Bone marrow (tissue), 2 donors: ENCODE measurements at places on chromosomes 11 and 22.

DNA sequence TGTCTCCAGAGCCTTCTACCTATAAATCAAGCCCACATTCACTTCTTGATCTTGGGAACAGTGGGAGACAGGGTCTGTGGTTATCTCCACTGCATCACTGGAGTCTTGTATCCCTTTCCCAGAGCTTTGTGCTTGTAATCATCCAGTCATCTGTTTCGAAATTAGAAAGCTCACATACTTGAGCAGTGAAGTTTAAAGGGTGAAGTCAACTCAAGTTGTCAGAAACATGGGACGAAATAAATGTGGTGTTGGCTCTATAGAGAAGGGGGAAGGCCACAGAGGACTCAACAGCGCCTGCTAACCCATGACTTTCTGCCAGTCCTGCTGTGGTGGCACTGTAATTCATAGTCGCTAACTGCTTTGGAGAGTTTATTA is 197.5 kb downstream of the DBX1 start:
- no peak for DNase-seq

GRCh38 chr22:46869831-46870441 is 107.5 kb downstream of the TBC1D22A start:
- no peak for DNase-seq

DNA sequence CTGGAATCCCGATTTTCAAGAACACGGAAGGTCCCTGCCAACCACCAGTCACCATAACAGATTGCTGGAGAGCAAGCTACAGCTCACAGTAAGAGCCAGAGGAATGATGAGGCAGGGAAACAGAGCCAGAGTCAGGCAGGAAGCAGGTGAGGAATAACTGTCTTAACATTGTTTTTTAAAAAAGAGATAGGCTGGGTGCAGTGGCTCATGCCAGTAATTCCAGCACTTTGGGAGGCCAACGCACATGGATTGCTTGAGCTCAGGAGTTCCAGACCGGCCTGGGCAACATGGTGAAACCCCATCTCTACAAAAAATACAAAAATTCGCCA is 13.5 kb upstream of the CASTOR1 start:
- no peak for DNase-seq

- DNase-seq: no peak
These were observed 19.4 kb downstream of the EHF start for GRCh38 chr11:34640050-34640923.

DNA sequence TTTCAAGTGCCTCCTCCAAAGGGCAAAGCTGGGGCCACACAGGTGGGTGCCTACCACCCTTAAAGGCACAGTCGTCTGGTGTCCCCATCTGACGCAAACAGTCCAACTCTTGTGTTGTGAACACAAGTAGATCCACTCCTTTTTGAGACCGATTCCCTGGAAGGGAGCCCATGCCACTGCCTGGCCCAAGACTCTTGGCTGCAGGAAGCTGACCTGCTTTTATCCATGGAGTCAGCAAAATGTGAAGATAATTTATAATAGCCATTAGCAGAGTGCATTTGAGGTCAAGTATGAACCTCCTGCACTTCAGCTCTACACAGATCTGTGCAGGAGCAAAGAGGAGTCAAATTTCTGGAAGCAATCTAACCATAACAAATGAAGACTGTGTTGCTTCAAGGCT is 68.5 kb downstream of the ADM start:
- no peak for DNase-seq

DNA sequence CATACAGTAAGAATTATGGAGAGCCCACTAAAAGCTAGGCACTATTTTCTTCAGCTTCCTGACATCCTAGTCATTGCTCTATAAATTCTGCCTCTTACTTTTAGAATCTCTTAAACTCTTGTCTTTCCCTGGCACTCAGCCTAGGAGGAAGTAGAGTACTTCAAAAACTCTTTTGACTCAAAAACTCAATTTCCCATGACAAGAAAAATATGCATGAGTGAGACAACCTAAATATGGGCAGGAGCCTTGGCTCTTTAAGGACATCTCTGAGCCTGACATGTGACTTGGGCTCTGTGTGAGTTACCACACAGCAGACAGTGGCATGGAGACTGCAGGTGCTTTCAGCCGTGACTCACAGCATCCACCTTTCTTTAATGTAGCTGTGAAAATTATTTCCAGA is 97.5 kb upstream of the CCDC179 start:
- no peak for DNase-seq

- no peak for DNase-seq
These were observed 23.7 kb downstream of the FAM227A start for GRCh38 chr22:38632528-38632927.

- no peak for DNase-seq
These were observed 17.0 kb downstream of the THY1 start for GRCh38 chr11:119406005-119406404.

DNA sequence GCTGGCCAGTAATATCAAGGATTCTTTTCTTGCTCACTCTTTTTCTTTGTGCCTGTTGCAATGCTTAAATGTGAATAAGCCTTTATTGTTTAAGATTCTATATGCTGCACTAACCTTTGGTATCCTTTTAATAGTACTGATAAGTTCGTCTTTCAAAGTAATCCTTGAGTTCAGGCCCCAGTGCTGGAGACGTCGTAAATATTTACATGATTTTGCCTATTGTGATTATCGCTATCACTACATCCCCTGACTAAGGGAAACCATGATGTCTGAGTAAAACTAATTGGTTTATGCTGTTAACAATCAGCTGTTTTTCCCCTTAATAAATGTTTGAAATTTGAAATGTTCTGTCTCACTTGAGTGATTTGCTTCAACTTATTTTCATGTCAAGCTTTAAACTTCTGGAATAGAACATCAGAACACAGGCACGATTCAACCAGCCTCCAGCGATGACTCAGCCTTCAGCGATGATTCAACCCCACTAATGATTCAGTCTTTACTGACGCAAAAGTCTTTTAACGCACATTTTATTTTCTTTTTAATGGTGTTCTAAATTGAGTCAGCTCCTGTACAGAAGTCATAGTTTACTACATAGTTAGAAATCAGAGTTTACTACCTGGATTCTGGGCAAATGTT is 3.9 kb downstream of the HTATIP2 start:
- DNase-seq: peak; percentile 70

DNA sequence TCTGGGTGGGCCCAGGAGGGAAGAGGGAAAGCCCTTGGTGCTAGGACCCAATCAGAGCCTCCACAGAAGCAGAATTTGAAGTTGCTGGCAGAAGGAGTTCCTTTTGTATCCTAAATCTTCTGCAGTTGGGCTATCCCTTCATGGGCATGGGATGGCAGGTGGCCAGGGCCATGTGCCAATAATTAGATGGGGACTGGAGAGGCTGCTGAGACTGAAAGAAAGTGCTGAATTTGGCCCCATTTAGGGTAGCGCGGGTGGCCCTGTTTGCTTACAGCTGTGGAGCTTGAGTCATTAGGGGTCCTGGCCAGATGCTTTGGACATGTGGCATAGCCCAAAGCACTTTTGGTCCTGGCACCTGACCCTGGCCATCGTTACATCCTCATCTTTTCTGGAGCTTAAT is 27.1 kb downstream of the PARVA start:
- DNase-seq: no peak

- DNase-seq: no peak
These were observed 619 bp downstream of the MSANTD2 start for GRCh38 chr11:124799348-124800225.

DNA sequence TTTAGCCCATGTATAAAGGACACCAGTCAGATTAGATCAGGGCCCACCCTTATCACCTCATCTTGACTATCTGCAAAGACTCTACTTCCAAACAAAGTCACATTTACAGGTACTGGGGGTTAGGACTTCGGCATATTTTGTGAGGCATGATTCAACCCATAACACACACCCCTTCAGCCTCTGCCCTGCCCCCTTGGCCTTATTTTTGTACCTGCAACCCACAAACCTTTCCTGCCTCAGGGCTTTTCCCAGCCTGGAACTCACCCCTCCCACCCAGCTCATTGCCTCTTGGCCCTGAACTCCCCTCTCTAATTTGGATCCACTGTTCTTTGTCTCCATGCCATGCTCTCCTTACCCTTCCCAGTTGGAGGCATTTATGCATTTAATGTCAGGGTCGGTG is 1116.9 kb downstream of the TBC1D22A start:
- no peak for DNase-seq

DNA sequence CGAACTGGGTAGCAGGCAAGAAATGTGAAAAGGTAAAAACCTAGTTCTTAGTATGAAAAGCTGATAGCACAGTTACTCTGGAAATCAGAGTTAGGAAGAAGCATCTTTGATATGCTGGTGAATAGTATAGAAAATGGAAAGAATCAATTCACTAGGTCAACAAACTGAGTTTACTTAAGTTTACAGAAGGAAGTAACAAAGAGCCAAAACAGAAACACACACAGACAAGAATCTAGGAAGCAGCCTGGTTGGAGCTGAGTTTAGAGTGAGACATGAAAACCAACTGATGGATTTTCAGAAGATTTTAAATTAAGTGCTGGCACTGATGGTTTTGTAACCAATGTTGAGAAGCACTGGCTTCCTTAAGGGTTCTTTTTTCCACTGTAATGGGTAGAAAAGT is 296.3 kb downstream of the CADM1 start:
- DNase-seq: no peak

DNA sequence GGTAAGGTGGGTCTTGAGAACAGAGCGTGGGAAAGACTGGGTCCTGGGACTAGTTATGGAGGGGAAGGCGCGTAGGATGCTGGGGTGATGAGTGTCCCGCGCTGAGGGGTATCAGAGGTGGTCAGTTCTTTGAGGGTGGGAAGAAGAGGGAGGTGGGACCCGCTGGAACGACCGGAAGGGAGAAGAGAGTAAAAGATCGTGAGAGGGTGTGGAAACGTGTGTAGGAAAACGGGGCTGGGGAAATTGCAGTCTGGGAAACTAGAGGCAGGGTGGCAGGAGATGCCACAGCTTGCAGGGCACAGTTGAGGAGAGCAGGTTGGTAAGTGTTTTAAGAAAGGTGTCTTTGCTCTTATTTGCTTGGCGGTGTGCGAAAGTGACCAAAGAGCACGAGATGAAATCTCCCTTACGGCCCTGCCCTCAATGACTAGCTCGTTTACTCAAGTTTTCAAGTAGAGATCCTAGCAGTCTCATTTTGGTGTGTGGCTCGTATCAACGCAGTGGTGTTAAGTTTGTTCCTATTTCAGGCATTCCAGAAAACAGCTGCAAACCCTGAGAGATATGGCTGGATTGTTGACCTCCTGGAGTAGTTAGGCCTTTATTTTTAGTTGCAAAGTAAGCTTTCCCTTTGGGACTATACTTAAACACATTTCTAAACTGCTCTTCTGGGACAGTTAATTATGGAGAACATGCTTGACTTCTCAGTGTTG is 615 bp downstream of the STT3A start:
- DNase-seq: no peak
